ENCODE measurements at places on chromosomes 13 and 19.

DNA sequence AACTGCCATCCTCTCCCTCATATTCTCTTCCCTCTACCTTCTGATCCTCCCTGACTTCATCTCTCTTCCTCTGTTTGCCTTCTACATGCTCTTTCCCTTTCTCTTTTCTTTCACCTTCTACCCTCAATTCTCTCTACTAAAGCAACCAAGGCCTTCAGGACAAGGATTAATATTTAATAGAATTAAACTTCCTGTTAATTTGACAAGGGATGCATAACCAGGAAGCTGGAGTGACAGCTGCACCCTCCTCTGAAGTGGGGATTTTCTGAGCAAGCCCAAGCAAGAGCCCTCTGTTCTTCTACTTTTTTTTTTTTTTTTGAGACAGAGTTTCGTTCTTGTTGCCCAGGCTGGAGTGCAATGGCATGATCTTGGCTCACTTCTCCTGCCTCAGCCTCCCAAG is 63.4 kb upstream of the MED4 start:
- DNase-seq, result no peak

GRCh38 chr13:29065142-29065541 is 245.0 kb downstream of the MTUS2 start:
- DNase-seq, result no peak

DNA sequence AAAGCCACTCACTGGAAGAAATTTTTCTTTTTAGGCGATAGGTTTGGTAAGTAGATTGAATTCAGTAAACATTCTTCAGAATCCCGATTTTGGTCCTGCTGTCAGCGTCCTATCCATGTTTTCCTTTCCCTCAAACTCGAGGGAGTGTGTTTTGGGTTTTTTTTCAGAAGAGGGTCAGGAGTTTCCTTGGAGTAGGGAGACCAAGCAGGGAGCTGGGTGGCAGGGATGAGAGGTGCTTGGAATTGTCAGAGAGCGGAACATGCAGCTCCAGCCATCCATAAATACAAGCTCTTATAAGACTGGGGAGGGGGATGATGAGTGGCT is 1.6 kb upstream of the PCDH8 start:
- DNase-seq, result no peak

DNA sequence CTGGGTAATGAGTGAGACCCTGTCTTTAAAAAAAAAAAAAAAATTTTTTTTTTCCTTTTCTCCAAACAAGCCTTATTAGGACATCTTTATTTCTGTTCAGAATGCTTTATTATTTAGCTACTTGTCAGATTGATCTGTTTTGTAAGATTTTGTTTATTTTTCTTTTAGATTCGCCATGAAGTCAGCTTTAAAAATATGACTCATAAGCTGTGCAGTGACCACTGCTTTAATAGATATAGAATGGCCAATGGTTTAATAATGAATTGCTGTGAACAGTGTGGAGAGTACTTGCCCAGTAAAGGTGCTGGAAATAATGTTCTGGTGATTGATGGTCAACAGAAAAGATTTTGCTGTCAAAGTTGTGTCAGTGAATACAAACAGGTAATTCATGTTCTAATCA is 47.7 kb downstream of the ZMYM2 start:
- no peak for DNase-seq

- DNase-seq, result no peak
Measured at GRCh38 chr19:1261798-1262622, 7.1 kb upstream of the CIRBP start.

DNA sequence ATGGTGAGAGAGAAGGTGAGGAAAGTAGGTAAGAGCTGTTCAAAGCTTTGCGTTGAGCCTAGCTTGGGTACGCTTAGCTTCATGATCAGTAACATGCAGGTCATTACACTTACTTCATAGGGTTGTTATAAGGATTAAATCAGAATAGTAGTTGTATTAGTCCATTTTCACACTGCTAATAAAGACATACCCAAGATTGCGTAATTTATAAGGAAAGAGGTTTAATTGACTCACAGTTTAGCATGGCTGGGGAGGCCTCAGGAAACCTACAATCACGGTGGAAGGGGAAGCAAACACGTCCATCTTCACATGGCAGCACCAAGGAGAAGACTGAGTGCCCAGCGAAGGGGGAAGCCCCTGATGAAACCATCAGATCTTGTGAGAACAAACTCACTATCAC is 21.9 kb downstream of the GPALPP1 start:
- no peak for DNase-seq

DNA sequence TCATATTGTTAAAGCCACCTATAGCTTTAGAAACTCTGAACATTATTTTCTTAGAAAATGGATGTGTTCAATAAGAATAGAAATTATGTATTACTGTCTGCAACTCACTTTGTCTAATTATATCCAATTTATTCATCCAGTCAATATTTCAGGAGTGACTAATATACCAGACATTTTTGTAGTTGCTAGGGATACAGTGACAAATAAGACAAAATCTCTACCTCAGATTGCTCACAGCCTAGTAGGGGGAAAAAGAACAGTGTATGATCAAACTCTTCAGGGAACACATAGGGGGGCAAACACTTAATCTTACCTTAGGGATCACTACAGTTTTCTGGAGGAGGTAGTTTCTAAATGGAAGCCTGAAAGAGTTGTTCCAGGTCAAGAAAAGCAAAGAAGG is 8.6 kb downstream of the BRCA2 start:
- no peak for DNase-seq

DNA sequence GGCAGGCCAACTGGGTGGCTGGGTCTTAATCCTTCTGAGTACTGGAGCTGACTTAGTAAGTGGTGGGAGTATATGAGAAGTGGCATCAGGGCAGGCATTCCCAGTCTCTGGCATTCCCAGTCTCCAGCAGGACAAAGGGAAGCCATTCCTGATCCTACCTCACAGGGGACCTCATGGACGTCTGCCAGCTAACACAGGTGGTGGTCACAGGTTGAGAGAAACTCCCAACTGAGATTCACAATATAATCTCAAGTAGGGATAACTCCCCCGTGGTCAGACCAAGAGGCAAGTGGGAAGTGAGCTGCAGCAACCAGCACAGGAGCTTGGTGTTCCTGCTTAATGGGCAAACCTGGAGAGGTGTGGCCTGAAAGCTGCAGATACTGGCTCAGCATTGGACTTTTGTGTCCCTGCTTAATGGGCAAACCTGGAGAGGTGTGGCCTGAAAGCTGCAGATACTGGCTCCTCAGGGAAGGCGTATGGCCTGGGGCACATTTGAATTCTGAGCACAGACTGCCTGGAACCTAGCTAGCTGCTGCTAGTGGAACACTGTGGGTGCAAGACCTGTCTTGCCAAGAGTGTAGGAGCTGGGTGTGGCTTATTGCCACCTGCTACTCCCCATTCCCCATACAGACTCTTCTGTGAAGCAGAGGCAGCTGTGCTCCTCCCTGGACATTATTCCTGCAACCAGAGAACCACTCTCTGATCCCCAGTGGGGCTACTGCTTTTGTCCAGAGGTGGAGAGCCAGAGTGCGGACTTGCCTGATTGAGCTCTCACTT is 25.9 kb upstream of the OR10H2 start:
- no peak for DNase-seq

- DNase-seq, result no peak
Measured at GRCh38 chr19:898663-899062, 5.4 kb downstream of the RNU6-9 start.

- peak; percentile 60 for DNase-seq
Measured at GRCh38 chr19:37227996-37228395, 10.0 kb downstream of the ZNF383 start.

DNA sequence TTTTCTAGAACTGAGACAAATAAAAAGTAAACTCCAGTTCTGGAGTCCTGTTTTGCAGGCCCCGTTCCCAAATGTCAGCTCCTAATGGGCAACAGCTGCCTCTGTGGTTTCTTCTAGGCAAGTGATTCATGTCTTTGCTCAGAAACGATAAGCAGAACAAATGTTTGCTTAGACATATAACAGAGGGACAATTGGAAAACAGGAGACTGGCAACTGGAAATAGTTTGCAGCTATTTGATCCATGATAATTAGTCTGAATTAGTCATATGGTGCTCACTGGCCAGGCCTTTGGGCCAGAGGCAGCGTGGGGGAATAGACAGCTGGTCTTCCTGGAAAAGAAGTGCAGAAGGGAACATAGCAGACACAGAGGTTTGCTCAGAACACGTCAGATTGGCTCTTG is 29.2 kb upstream of the TSHZ3 start:
- no peak for DNase-seq

DNA sequence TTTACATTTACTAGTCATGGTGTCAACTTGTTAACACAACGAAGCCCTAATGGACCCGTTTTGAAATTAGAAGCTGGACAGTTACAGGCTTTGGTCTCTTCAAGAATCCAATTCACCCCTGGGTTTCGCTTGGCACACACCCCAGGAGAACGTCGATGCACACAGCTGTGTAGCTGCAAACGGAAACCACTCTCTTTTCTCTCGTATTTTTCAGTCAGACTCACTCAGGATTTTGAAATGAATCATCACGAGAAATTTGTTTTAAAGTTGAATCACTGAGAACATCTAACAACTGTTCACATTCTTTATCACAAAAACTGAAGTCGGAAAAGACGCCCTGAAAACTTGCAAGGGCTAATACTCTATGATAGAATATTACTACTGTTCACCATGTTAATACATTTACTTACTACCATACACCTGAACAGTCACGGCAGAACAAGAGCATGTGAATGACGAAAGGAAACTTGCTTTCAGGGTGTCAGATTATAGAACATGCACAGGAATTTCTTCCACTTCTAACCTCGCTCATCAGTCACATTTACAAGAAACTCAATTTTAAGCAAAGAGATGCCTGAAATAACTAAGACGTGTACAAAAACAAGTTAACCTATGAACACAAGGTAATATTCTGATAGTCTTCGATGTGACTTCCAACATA is 4.7 kb downstream of the PNMA8A start:
- no peak for DNase-seq

GRCh38 chr13:46621133-46621532 is 68.2 kb downstream of the LRCH1 start:
- no peak for DNase-seq

DNA sequence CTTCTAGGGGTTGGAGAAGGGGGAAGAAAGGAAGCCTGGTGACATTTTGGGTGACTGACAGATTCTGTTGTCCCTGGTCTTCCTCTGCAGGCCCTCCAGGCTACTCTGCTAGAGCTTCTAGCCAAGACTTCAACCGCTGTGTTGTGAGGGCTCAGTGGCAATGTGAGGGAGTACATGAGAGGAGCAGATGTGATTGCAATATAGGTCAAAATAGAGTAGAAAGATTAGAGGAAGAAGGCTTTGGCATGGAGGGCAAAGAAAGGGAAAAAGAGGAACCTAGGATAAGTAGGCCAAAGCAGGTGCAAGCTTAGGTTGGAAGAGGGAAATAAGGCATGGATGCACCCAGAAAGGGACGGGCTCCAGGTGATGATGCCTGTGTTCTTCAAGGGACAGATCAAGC is 216.9 kb downstream of the RGCC start:
- DNase-seq, result no peak

DNA sequence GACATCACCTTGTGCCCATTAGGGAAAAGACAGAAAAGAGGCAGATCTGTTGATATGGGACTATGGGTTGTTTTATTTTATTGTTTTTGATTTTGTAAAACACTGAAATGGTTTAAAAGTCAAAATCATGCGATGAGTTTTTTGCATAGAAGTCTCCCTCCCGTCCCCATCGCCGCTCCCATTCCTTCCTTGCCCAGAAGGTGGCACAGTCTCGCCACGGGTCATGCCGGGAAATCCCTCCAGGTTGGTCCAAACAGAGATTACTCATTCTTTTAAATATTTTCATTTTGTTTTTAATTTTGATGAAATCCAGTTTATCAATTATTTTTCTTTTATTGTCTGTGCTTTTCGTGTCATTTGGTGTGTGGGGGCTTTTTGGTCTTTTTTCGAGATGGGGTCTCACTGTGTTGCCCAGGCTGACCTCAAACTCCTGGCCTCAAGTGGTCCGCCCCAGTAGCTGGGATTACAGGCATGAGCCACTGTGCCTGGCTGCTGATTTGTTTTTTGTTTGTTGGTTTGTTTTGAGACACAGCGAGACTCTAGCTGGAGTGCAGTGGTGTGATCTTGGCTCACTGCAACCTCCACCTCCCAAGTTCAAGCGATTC is 9.2 kb downstream of the PGPEP1 start:
- DNase-seq, result no peak

DNA sequence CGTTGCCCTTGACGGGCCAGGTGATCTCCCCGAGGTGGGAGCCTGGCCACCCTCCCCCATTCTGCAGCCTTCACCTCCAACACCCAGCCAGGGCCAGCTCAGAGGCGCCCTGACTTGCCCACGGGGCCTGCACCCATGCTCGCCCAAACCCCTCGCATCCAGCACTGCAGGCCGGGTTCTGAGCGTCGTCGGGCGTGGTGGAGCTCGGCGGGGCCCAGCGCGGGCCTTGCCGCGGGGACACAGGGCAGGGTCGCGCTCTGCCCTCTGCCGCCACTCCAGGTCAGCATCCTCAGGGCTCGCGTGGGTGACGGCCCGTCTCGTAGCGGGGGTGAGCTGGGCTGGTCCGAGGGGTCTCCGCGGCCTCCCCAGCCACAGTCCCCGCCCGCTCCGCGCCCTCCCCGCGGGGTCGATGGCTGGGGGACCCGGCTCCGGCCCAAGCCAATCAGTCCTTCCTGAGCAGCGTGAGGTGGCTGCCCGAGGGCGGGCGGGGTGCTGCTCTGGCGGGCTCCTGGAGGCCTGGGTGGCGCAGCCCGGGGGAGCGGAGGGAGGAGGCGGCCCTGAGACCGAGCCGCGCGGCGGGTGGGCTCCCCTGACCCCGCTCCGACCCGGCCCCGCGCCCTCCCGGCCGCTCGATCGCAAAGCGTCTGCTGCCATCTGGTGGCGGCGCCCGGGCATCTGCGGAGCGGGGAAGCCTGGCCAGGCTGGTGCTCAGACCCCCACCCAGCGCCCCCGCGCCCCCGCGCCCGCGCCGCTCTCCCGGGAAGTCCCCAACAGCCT is 61.4 kb downstream of the CCNE1 start:
- DNase-seq, result peak; percentile 90

DNA sequence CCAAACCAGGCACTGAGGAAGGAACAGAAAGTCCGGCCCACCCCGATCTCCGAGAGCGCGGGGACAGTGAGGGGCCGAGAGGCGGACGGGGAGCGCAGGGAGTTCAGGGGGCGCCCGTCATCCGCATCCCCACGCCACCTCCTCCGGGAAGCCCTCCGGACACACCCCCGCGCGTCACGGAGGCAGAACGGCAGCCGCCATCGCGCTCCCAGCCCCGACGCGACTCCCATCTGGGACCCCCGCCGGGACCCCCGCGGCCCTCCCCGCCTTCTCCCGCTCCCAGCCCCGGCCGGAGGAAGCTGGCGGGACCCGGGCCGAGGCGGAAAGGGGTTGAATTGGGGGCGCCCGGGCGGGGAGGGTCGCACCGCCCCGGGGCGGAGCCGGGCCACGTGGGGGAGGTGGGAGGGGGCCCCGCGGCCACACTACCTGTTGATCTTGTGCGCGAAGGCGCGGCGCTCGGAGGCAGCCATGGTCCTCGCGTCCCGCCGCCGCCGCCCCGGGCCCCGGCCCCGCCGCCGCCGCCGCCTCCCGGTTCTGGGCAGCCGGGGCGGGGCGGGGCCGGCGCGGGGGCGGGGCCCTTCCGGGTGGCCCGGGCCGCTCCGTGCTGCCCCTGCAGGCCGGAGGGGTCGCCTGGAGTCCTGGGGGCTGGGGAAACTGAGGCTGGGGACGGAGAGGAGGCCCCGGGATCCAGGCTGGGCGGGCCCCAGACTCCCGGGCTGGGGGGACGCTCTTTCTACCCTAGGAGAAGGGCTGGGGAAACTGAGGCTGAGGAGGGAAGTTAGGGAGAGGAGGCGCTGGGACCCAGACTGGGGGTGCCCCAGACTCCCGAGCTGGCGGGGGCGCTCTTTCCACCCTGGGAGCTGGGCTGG is at the start of gene DOCK6:
DOCK6 (minus strand) TSS at position 554 of the 869 bp plus-strand sequence; CDS start at position 470, 84 bp downstream.
- peak; percentile 67 for DNase-seq

- no peak for DNase-seq
Measured at GRCh38 chr19:41610789-41611188, 16.1 kb downstream of the CEACAM4 start.

GRCh38 chr13:112772539-112772909 is 82.7 kb downstream of the ATP11A start:
- no peak for DNase-seq

All from activated CD8-positive, alpha-beta memory T cell treated with anti-CD3 and anti-CD28 coated beads, Interleukin-2, amount 50 U/mL, for 48 hours (primary cell).